Activated CD4-positive, alpha-beta T cell treated with anti-CD3 and anti-CD28 coated beads, Interleukin-2, amount 10 ng/mL, durations not matched to agents 24 days and 14 days (primary cell): ENCODE measurements at places on chromosomes 12 and 14.

GRCh38 chr12:90199006-90199405 lies 490.4 kb upstream of the ATP2B1 start:
- no peak overlapping the region for H3K27ac ChIP-seq
- DNase-seq: no peak
- no peaks in the 10 kb centered on the region for H3K36me3 ChIP-seq
- peaks cover 2% of the 10 kb centered on the region for H3K27me3 ChIP-seq

DNA sequence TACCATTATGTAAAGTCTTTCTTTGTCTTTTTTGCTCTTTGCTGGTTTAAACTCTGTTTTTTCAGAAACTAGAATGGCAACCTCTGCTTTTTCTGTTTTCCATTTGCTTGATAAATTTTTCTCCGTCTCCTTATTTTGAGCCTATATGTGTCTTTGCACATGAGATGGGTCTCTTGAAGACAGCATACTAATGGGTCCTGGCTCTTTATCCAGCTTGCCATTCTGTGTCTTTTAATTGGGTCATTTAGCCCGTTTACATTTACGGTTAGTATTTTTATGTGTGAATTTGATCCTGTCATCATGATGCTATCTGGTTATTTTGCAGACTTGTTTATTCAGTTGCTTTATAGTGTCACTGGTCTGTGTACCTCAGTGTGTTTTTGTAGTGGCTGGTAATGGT lies 207.9 kb upstream of the TMEM260 start:
- H3K36me3 ChIP-seq: no peaks in the 10 kb centered on the region
- H3K27ac ChIP-seq: no peak overlapping the region
- H3K27me3 ChIP-seq: peaks cover 16% of the 10 kb centered on the region
- H3K4me1 ChIP-seq: no peaks in the 10 kb centered on the region
- no peak for DNase-seq

- H3K4me1 ChIP-seq: peaks cover 2% of the 10 kb centered on the region
- peaks cover 8% of the 10 kb centered on the region for H3K36me3 ChIP-seq
- H3K27me3 ChIP-seq: no peaks in the 10 kb centered on the region
- H3K27ac ChIP-seq: no peak overlapping the region
- no peak for DNase-seq
- H3K4me3 ChIP-seq: no peak overlapping the region
These were observed 25.5 kb downstream of the SLC25A3 start for GRCh38 chr12:98618952-98619351.

- peak overlapping the region; percentile 55 for H3K4me3 ChIP-seq
- peaks cover 34% of the 10 kb centered on the region for H3K27me3 ChIP-seq
- peaks cover 45% of the 10 kb centered on the region for H3K4me1 ChIP-seq
- no peaks in the 10 kb centered on the region for H3K36me3 ChIP-seq
- H3K27ac ChIP-seq: peak overlapping the region; percentile 69
These were observed 31.9 kb upstream of the FOS start for GRCh38 chr14:75246546-75247285.

GRCh38 chr12:56994231-56994746 lies 12.1 kb downstream of the ZBTB39 start:
- no peak overlapping the region for H3K27ac ChIP-seq

DNA sequence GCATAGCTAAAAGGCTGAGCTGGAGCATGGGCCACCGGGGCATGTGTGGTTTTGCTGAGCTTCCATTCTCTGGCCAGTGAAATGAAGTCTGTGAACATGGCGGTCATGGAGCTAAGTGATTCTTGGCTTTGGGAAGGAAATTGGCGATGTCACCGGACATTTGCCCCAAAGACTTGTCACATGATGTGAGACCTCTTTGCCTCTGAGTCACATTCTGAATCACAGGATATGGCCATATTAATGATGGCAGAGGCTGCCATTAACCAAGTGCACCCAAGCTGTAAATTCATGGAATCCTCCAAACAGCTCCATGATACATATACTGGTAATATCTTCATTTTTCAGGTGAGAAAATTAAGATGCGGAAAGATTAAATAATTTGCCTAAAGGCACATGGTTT lies 27.4 kb upstream of the BATF start:
- peaks cover 51% of the 10 kb centered on the region for H3K4me1 ChIP-seq
- no peaks in the 10 kb centered on the region for H3K27me3 ChIP-seq
- no peak overlapping the region for H3K27ac ChIP-seq
- H3K36me3 ChIP-seq: no peaks in the 10 kb centered on the region

DNA sequence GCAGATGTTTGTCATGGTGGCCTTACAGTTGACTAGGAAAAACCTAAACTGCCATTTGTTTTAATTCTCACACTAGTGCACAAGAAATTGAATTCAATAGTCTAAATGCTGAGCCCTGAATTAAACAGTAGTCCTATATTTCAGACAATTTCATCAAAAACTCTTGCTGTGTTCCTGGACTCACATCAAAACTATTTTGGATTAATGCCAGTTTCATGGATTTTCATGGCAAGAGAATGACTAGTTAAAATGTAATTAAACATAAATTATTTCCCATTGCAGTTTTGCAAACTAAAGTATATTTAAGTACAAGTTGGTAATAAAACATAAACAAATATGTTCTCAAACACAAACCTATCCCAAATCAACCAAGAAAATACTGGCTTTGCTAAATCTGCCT lies 468.0 kb upstream of the PRICKLE1 start:
- H3K27ac ChIP-seq: no peak overlapping the region
- no peaks in the 10 kb centered on the region for H3K27me3 ChIP-seq

DNA sequence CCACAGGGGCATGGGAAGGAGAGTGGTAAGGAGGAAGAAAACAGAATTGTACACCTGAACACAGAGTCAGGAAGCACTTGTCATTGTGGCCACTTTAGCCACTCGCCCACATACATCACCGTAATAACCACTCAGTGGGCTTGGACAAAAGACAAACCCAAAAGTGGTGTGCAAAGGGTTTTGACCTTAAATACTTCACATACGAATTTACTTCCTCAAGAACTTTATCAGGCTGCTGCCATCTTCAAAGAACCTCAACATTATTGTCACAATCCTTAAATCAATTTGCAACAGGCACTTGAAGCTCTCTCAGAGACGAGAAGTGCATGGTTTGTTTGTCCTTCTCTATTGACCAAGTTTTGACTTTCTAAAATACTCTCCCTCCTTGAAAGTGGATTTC lies 187.3 kb upstream of the EGLN3 start:
- no peaks in the 10 kb centered on the region for H3K4me1 ChIP-seq
- H3K27me3 ChIP-seq: peaks cover 9% of the 10 kb centered on the region
- H3K4me3 ChIP-seq: no peak overlapping the region
- H3K36me3 ChIP-seq: peaks cover 1% of the 10 kb centered on the region
- no peak overlapping the region for H3K27ac ChIP-seq

- no peaks in the 10 kb centered on the region for H3K36me3 ChIP-seq
- H3K4me3 ChIP-seq: no peak overlapping the region
- H3K27ac ChIP-seq: no peak overlapping the region
- DNase-seq: no peak
- no peaks in the 10 kb centered on the region for H3K4me1 ChIP-seq
These were observed 412.7 kb upstream of the SEL1L start for GRCh38 chr14:81946375-81946774.

DNA sequence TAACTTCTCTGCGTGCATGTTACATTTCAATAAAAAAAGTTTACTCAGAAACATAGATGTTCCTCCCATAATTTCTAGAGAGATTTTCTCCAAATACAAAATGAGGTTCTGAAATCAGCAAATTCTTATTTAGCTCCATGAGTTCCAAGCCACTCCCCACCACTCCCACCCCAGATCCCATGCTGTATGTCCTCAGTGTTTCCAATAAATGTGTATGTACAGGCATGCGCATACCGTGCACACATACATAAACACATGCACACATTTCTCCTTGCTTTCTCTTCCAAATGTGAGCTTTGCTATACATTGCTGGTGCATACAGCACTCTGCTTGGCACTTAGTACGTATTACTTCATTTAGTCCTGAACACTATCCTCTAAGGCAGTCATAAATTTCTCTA lies 209.7 kb downstream of the MSRB3 start:
- H3K27ac ChIP-seq: no peak overlapping the region
- no peak overlapping the region for H3K4me3 ChIP-seq
- peaks cover 2% of the 10 kb centered on the region for H3K27me3 ChIP-seq
- H3K36me3 ChIP-seq: no peaks in the 10 kb centered on the region
- no peaks in the 10 kb centered on the region for H3K4me1 ChIP-seq

- peak overlapping the region; percentile 95 for H3K4me3 ChIP-seq
- peaks cover 50% of the 10 kb centered on the region for H3K4me1 ChIP-seq
- DNase-seq: peak; percentile 86
- peak overlapping the region; percentile 96 for H3K27ac ChIP-seq
These were observed 1.1 kb upstream of the YY1 start for GRCh38 chr14:100237735-100238418.

DNA sequence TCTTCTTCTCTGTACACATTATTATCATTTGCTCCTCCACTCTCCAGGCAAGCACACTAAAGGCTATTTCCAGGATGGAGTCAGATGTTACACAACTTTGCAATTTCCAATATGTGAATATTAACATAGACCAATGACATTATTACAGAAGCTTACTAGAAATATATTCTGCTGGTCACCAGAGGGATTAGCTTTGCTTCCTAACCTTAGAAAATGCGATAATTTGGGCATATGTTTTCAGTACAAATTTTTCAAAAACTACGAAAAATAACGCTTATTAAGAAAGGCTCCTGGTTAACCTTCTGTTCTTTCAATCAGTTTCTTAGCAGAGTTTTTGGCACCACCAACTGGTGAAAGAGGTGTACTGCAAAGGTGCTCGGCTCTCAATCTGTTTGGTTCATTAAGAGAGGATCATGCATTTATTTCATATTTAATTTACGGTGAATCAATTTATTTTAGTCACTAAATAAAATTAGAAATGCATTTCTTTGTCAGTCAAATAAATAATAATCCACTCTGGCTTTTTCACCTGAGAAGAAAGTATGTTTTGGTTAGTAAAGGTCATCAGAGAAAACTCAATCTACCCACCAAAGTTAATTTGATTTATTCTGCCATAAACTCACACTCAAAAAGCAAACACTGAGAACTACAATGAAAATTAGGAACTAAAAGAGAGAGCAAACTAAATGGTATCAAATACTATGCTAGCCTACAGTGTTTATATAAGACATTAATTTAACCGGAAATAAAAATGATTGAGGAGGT lies 39.2 kb downstream of the EFCAB11 start:
- peaks cover 22% of the 10 kb centered on the region for H3K27me3 ChIP-seq
- no peaks in the 10 kb centered on the region for H3K4me1 ChIP-seq
- DNase-seq: peak; percentile 88

DNA sequence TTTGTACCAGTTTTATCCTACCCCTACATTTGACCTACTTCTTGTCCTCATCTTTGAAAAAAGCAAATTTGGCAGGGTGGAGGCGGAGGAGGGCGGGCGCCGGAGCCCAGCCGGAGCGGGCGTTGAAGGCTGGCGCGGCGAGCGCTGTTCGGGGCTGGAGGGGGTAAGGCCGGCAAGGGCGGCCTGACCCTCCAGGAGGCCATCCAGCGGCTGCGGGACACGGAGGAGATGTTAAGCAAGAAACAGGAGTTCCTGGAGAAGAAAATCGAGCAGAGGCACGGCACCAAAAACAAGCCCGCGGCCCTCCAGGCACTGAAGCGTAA lies 27.2 kb downstream of the FBXO34 start:
- peaks cover 55% of the 10 kb centered on the region for H3K4me1 ChIP-seq
- H3K27ac ChIP-seq: no peak overlapping the region
- no peaks in the 10 kb centered on the region for H3K27me3 ChIP-seq
- DNase-seq: no peak

- H3K4me1 ChIP-seq: peaks cover 2% of the 10 kb centered on the region
- no peak overlapping the region for H3K27ac ChIP-seq
- no peak overlapping the region for H3K4me3 ChIP-seq
- no peaks in the 10 kb centered on the region for H3K36me3 ChIP-seq
- peak; percentile 69 for DNase-seq
These were observed 92.8 kb downstream of the SETD3 start for GRCh38 chr14:99387880-99388279.

DNA sequence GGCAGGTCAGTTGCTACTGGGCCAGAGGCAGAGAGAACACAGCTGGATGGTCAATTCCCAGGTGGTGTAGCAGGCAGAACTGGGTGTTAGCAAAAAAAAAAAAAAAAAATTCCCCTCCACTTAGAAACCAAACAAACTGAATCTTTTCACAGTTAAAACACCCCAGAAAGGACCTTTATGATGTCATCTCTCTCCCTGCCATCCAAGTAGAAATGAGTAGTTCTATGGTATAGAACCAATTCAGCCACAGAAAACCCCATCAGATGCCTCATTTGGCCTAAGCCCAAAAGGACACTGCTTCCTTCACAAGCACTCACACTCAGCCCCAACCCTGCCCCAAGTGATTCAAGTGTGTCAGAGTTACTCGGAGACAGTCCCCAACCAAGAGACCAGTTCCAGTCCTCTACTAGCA lies 230.8 kb downstream of the DPF3 start:
- DNase-seq: no peak
- H3K4me1 ChIP-seq: peaks cover 11% of the 10 kb centered on the region
- no peak overlapping the region for H3K27ac ChIP-seq
- H3K36me3 ChIP-seq: peaks cover 12% of the 10 kb centered on the region

GRCh38 chr14:71373773-71374172 lies 466.5 kb downstream of the PCNX1 start:
- peak; percentile 50 for DNase-seq
- no peak overlapping the region for H3K4me3 ChIP-seq
- peaks cover 32% of the 10 kb centered on the region for H3K4me1 ChIP-seq
- no peak overlapping the region for H3K27ac ChIP-seq

- peaks cover 6% of the 10 kb centered on the region for H3K36me3 ChIP-seq
- H3K4me1 ChIP-seq: no peaks in the 10 kb centered on the region
- H3K4me3 ChIP-seq: no peak overlapping the region
- no peak overlapping the region for H3K27ac ChIP-seq
These were observed 265.9 kb downstream of the ITPR2 start for GRCh38 chr12:26567126-26567525.

DNA sequence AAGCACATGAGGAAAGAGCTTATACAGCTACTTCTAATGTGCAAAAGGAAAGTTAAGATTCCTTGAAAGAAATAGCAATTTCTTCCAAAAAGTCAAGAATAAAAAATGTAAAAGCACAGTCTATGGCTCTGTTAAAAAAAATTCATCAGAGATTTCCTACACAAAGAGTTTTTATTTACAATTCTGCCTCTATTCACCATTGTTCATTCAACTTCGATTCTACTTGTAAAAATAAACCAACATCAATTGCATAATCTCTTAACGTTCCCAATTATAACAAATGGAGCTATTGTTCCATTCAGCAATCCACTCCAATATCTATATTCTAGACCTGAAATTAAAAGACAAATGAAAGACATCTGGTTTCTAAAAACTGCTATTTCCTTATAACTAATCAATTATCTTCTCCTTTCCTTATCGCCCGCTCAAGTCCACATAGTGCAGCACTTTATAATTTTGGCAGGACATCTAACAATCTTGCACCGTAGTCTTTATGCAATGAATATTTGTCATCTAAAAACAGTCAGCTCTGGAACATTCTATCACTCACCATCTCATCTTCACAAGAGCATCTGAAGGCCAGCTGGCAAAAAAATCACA lies 6.2 kb downstream of the EIF2S3B start:
- no peak overlapping the region for H3K4me3 ChIP-seq
- no peak for DNase-seq
- H3K4me1 ChIP-seq: no peaks in the 10 kb centered on the region
- H3K27me3 ChIP-seq: peaks cover 18% of the 10 kb centered on the region
- no peak overlapping the region for H3K27ac ChIP-seq
- H3K36me3 ChIP-seq: no peaks in the 10 kb centered on the region

DNA sequence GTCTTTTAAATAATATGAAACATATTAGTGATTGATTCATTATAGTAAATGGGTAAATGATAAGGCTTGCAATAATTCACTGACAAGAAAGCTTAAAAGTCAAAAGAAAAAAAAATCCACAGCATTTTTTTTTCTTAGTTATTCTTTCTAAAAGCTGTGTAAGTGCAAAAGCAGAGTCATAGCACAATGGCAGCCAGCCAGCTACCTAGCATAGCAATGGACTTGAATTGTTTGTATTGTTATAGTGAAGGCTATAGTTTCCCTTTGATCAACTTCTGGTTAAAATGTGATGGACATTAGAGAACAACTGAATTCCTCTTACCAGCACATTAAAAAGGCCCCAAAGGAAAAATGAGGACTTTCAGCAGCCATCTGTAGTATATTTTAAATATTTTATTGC lies 232.1 kb downstream of the NAV3 start:
- H3K4me1 ChIP-seq: no peaks in the 10 kb centered on the region
- no peak overlapping the region for H3K27ac ChIP-seq
- H3K4me3 ChIP-seq: no peak overlapping the region
